Glutamatergic neuron (in vitro differentiated cells): ENCODE measurements at places on chromosomes 2 and 18.
A peak's percentile ranks its signal among the peaks of the same experiment; 100 is the strongest.

DNA sequence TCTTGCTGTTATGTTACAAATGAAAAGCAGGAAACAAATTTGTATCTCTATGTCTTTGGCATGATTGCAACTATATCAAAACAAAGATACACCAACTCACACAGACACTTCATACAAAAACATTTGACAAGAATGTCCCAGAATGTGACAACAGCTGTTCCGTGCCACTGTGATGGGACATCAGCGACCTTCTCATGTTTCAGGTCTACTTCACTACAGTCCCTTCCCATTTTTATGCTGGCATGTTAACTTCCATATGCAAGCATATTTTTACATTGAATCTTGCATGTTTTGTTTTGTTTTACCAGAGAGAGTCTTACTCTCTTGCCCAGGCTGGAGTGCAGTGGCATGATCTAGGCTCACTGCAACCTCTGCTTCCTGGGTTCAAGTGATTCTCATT is 71.2 kb downstream of the STK25 start:
- DNase-seq = no peak
- no peak overlapping the region for H3K27ac ChIP-seq
- H3K27me3 ChIP-seq = peaks cover 3% of the 10 kb centered on the region
- no peaks in the 10 kb centered on the region for H3K4me1 ChIP-seq

DNA sequence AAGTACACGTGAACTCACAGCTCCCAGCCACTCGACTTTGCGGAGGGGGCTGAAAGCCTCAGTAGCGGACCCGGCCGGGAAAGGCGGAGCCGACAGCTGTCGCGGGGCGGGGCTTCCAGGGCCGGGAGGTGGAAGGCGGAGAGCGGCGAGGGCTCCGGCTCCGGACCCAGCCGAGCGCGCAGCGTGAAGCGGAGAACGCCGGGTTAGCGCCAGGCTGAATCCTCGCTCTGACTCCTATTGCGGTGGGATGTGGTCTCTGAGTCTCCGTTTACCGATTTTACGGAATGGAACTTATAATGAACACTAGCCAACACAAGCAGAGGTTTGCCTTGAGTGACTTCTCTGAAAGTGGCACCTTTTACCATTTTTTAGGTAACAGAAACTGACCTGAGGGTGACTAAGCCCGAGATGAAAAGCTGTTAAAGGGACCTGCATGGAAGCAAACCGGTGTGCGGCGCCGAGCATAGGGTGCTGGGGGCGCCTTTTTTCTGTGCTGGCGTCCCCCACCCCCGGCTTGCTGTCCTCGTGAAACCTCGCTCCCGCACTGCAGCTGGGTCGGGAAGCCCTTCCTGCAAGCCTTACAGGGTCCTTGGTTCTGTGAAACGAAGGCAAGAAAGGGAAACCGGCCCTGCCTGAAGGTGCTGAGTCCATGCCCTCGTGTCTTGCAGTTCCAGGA is 72.9 kb downstream of the EN1 start:
- peak; percentile 86 for DNase-seq
- no peaks in the 10 kb centered on the region for H3K4me1 ChIP-seq
- peak overlapping the region; percentile 84 for H3K4me3 ChIP-seq
- H3K27me3 ChIP-seq = peaks cover 2% of the 10 kb centered on the region

DNA sequence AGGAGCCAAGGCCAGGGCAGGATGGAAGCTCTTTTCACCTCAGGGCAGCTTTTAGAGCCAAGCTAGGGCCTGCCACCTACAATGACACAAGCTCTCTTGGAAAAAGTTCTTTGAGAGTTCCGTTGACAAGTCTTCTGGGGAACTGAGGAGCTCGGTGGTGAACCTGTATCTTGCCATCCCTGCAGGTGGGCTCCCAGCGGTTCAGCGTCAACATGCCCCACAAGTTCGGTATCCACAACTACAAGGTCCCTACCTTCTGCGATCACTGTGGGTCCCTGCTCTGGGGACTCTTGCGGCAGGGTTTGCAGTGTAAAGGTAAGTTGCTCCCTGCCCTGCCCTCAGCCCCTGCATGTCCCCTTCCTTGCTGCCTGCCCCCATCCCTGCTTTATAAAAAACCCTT is 312.8 kb upstream of the EPAS1 start:
- peaks cover 2% of the 10 kb centered on the region for H3K4me1 ChIP-seq
- DNase-seq = no peak
- peaks cover 10% of the 10 kb centered on the region for H3K27me3 ChIP-seq

DNA sequence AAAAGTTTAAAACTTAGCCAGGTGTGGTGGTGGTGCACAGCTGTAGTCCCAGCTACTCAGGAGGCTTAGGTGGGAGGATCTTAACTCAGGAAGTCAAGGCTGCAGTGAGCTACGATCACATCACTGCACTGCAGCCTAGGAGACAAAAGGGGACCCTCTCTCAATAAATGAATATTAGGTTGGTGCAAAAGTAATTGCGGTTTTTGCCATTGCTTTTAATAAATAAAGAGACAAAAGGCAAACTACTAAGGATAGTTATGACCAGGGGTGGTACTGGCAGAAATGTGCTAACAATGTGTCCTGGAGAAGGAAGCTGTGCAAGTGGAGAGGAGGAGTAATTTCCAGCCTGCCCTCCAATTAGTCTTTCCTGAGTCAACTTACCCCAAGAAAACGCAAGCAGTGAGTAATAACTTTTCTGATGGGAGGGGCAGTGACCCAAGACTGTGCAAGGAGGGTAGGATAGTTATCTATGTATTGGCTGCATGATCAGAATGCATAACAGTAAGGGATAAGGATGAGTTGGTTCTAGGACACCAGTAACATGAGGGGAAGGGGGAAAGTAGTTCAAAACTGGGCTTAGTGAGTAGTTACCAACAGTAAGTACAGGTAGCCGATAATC is 1.5 kb downstream of the EXOC6B start:
- no peak for DNase-seq
- no peak overlapping the region for H3K27ac ChIP-seq
- H3K27me3 ChIP-seq = peaks cover 8% of the 10 kb centered on the region
- H3K4me1 ChIP-seq = no peaks in the 10 kb centered on the region
